T-helper 2 cell (primary cell): ENCODE measurements at places on chromosomes 2 and 18.

DNA sequence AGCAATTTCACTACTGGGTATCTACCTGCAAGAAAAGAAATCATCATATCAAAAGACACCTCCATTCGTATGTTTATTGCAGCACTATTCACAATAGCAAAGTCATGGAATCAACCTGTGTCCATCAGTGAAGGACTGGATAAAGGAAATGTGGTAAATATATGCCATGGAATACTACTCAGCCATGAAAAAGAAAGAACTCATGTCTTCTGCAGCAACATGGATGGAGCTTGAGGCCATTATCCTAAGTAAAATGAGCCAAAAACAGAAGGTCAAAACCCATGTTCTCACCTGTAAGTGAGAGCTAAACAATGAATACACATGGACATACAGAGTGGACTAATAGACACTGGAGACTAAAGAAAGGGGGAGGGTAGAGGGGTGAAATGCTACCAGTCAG is 322.2 kb downstream of the ZNF521 start:
- DNase-seq, result no peak

DNA sequence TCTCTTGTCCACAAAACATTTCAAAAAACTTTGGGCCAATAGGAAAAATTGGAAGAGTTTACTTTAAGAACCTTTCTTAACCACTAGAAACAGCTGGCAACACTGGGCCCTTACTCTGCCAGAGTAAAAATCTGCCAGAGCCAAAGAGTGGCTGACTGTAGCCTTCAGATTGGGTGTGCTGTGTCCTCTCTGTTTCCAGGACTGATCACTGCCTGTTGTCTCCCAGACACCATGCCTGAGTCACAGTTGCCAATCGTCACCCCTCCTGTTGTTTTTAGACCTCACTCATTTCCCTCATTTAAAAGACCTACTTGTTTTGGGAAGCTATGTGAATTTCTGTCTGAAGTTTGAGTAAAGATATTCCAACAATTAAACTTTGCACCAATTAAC is 159.1 kb downstream of the PPP1R1C start:
- no peak for DNase-seq

DNA sequence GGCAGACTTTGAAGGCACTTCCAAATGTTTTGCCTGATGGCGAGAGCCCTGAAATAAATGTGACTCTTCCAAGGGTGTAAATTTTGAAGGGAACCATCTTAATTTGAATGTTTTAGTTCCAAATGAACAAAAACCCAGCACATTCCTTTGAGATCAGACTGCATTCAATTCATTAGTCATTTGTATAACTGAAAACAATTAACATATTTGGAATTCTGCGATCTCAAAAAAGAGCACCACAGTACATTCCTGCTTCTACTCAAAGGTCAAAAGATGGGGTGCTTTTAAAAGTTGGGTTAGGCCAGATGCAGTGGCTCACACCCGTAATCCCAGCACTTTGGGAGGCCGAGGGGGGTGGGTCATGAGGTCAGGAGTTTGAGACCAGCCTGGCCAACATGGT is 38.2 kb upstream of the CHRNA1 start:
- no peak for DNase-seq

DNA sequence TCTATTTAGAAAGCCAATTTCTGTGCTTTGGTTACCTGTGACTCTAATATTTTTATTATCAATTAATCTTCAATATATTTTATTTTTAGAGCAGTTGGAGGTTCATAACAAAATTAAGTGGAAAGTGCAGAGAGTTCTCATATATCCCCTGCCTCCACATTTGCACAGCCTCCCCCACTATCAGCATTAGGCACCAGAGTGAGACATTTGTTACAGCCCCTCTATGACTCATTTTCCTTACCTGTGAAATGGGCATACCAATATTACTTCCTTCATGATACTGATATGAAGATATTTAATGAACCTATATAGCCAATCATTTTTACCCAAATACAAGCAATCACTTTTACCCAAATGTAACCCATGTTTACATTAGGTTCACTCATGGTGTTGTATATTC is 34.0 kb upstream of the CYTIP start:
- DNase-seq, result no peak

GRCh38 chr2:173550143-173550542 is 195.5 kb downstream of the CDCA7 start:
- no peak for DNase-seq

DNA sequence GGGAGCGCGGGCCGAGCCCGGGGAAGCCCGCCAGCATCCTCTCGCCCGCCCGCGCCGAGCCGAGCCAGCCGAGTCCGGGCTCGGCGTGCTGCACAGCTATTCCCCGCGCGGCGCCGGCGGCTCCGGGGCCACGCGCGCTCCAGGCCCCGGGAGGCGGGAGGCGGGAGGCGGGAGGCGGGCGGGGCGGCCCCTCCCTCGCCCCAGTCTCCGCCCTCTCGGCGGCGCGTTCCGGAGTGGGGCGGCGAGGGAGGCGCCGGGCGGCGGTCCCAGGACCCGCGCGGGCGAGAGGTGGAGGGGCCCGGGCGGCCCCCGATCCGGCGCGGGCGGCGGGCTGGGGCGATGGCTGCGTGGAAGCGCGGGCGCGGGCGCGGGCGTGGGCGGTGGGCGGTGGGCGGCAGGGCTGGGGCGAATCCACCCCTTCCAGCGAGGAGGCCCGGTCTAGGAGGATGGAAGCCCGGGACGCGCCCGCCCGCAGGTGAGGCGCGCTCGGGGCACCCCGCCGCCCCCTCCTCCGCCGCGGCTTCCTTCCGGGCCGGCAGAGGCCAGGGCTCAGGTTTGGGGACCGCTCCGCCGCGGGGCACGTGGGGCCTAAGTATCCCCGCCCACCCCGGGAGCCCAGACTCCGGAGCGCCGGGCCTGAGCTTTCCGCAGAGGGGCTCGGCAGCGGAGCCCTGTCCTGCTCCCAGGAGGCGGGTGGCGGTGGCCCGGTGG is at the start of gene ADCY3:
TSS of gene ADCY3 (minus strand) at position 140 of the 711 bp plus-strand sequence. CDS start 1,250 bp downstream, outside the sequence.
- peak; percentile 58 for DNase-seq

GRCh38 chr18:35386600-35387100 is 9.5 kb upstream of the ZNF396 start:
- peak; percentile 78 for DNase-seq

DNA sequence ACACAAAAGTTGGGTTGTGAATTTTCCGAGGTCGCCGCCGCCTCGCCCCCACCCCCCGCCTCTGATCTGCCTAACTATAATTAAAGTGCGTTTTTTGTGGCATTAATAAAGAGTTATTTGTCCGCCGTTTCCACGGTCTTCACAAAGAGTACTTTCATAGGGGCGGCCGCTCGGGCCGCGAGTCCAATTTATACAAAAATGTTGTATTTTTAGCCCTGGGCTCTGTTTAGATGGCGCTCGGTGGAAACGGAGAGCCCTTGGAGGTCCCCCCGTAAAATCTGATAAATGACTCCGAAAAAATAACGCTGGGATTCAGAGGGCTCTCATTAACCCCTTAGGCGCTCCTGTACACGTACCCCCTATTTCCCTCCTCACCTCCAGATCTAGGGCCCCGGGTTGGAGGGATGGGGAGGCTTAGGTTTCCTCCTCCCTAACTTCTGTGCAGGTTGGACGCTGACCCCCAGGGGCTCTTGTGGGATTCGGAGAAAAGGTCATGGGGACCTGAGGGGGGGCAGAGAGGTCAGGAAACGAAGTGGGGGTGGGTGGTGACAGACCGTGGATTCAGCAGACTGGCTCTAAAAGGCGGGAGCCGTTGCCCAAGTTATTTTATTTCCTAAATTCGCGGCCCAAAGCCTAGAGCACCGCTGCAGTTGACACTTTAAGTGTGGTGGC is 1.9 kb downstream of the CYP26B1 start:
- no peak for DNase-seq

- no peak for DNase-seq
These were observed 462.8 kb upstream of the MEX3C start for GRCh38 chr18:51660188-51660715.

- peak; percentile 41 for DNase-seq
These were observed 32.4 kb downstream of the NPC1 start for GRCh38 chr18:23553887-23554286.

- DNase-seq, result peak; percentile 95
These were observed 42.1 kb downstream of the BMP10 start for GRCh38 chr2:68828887-68829708.

DNA sequence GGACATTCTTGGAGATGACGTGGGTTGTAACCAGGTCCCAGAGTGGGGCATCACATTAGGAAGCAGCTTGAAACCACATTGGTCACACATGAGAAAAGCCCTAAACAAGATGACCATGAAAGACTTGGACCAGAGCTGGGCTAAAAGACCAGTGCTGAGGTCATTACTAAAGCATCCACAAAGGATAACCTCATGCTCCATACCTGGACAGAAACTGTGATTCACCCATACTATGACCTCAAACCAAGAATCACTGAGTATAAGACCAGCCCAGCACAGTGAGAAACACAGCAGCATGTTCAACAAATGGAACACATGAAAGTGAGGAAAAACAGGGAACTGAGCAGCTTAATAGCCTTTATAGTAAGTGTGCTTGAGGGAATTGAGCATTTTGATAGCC is 635.5 kb upstream of the NETO1 start:
- no peak for DNase-seq

- DNase-seq, result no peak
These were observed 199.3 kb upstream of the EPAS1 start for GRCh38 chr2:46097714-46098480.

DNA sequence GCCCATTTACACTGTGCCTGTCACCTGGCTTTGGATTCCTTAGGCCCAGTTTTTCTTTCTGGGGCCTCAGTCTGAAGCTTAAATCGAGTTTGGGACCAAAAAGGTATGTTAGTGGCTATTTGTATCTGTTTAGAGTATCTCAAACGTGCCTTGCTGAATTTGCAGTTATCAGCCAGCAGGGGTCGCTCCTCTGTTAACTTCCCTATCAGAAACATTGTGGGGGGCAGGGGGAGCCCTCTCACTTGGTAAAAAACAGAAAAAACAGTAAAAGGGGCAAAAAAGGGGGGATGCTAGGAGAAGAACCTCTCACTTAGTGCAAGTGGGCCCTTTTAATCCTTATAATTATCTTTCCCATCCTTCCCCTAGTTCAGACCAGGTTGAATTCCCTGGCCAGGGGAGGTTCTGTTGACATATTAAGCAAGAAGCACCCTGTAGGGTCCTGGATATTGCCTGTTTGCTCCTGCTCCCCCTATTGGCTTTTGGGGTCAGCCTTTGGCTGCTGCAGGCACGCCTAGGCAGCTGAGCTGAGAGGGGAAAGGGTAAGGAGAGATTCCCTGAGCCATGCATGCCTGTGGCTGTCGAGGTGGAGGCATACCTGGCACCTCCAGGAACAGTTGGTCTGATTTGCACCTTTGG is 8.8 kb upstream of the IFIH1 start:
- no peak for DNase-seq

GRCh38 chr2:185245806-185246205 is 492.8 kb upstream of the FSIP2 start:
- DNase-seq, result no peak

GRCh38 chr2:237137626-237138323 is 52.1 kb downstream of the COPS8 start:
- DNase-seq, result no peak

DNA sequence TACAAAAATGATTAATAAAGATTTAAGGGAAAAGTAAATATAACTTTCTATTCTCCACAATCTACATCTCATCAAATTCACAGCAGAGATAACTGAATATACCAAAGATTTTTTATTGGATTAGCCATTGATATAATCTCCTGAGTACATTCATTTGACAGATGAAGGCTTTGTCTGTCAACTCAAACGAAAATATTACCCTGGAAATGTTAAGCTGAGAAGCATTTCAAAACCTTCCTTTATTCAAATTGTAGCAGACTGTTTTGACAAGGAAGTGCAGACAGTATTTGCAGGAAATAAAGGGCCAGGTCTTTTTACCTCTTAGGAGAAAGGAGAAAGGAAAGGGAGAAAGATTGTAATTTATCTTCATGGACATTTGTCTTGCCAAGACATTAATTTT is 473.5 kb downstream of the TMEM182 start:
- no peak for DNase-seq

- no peak for DNase-seq
These were observed 215.8 kb upstream of the ACVR2A start for GRCh38 chr2:147628971-147629421.
